ENCODE measurements at places on chromosomes 7 and 10.

- DNase-seq: no peak
Measured at GRCh38 chr10:101065481-101066145, 3.8 kb downstream of the KAZALD1 start.

- no peak for DNase-seq
Measured at GRCh38 chr10:80646366-80646765, 108.7 kb downstream of the SH2D4B start.

- DNase-seq: no peak
Measured at GRCh38 chr10:60732198-60732806, 46.0 kb upstream of the CDK1 start.

- DNase-seq: no peak
Measured at GRCh38 chr10:99393036-99393435, 37.4 kb downstream of the GOT1 start.

GRCh38 chr10:68501691-68502090, 25.6 kb downstream of the SLC25A16 start:
- no peak for DNase-seq

- no peak for DNase-seq
Measured at GRCh38 chr7:156903232-156903909, 10.4 kb upstream of the LMBR1 start.

GRCh38 chr7:112112822-112113255, 93.4 kb downstream of the DOCK4 start:
- DNase-seq: peak; percentile 88

GRCh38 chr7:6530626-6531491, 20.4 kb downstream of the GRID2IP start:
- DNase-seq: no peak

- DNase-seq: no peak
Measured at GRCh38 chr7:34269084-34269483, 363.7 kb downstream of the BMPER start.

DNA sequence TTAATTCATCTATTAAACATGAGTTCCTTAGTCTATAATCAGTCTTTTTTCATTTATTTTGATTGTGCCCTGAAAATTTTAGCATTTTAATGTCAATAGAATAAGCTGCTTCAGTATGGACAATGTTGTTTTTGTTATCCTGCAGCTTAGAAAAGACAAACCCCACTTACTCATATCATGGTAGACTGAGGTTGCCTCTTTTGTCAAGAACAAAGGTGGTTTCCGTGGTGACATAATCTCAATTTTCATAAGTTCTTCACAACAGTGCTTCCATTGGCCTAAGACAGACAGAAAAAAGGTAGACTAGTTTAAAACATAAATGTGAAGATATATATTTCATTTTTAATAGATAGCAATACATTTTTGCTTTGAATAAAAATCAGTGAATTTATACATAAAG, 69.1 kb downstream of the RTKN2 start:
- DNase-seq: no peak

- DNase-seq: no peak
Measured at GRCh38 chr7:106175507-106175906, 63.4 kb upstream of the SYPL1 start.

DNA sequence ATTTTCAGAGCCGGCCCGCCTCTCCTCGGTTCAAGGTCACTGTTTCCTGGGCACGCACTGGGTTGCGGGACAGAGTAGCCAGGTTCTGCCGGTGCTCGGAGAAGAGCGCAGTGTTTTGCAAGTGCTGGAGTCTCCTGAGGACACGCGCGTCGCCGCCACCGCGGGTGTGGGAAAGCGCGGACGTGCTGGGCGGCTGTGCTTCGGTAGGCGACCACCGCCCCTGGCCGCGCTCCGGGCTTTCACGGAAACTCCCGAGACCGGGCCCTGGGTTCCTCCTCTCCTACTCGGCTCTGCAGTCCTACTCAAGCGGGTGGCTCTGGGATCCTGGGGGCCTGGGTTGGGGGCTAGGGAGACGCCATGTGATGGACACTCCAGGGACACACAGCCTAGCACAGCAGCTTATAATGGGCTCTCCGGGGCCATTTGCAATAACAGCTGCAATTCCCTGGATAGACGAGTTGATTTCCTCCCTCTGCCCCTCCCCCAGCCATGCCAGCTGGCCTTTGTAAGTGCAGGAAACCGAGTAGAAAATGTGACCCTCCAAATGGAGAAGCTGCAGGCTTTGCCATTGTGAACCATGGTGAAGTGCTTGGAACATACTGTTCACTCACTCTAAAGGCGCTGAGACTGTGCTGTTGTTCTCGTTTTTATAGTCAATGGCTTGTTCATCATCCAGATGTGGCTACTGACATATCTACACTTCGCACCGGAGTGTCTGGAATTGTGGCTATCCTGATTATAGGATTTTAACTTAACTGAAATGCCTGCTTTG, 2.1 kb downstream of the FRAT1 start:
- DNase-seq: peak; percentile 78

DNA sequence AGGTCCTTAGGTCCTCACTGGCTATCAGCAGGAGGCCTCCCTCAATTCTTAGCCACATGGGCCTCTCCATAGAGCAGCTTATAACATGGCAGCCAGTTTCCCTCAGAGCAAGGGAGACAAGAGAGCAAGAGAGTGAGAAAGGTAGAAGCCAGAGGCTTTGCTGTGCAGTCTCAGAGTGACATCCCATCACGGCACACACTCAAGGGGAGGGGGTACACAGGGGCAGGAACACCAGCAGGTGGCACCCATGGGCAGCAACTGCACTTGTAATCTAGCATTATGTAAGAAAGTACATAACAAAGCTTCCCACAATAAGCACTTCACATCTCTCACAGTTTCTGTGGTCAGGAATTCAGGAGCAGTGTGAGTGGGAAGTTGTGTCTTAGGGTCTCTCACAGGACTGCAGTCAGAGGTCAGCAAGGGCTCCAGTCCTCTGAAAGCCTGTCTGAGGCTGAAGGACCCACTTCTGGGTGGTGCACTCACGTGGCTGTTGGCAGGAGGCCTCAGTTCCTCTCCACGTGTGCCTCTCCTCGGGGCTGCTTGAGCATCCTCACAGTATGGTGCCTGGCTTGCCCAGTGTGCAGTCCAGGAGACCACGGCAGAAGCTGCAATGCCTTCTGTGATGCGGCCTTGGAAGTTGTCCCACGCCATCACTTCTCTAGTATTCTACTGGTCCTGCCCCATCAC, 159.4 kb downstream of the OAT start:
- DNase-seq: no peak

- DNase-seq: no peak
Measured at GRCh38 chr7:95324431-95324830, at the start of gene PON1. Gene PON1 (minus strand): TSS chr7:95324532. CDS start chr7:95324475, 57 bp downstream.

DNA sequence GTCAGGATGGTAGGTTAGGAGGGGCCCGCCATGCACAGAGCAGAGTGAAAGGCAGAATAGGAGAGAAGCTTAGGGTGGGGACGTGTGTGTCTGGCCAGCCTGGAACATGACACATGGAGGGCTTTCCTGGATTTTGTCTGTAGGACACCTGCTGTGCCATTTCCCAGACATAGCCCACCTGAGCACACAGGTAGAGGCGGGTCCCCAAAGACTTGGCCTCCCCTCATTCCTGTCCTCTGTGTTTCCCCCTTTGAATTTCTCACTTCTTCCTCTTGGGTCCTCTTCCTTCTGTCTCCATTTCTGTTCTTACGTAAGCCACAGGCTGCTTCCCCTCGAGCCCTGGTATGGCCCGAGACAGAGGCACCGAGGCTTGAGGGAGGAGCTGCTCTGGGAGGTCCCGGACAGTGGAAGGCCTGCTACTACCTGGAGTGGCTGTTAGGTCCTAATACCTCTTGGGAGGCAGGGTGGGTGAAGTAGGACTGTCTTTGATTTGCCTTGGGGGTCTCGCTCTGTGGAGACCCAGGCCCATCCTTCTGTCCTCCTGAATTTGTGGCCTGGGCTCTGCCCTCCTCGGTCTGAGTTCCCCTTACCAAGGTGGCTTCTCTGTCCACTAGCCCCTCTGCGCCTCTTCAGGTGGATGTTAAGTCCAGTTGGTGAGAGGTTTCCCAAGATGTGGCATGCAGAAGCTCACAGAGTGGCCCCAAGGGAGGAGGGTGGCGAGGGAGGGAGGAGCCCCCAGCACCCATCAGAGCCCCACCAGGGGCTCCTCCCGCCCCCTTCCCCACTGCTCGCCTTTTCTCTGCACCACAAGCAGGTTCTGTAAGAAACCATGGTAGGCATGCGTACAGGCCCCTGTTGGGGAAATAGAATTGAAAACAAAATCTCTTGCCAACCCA, 5.5 kb downstream of the ZNF775 start:
- no peak for DNase-seq

DNA sequence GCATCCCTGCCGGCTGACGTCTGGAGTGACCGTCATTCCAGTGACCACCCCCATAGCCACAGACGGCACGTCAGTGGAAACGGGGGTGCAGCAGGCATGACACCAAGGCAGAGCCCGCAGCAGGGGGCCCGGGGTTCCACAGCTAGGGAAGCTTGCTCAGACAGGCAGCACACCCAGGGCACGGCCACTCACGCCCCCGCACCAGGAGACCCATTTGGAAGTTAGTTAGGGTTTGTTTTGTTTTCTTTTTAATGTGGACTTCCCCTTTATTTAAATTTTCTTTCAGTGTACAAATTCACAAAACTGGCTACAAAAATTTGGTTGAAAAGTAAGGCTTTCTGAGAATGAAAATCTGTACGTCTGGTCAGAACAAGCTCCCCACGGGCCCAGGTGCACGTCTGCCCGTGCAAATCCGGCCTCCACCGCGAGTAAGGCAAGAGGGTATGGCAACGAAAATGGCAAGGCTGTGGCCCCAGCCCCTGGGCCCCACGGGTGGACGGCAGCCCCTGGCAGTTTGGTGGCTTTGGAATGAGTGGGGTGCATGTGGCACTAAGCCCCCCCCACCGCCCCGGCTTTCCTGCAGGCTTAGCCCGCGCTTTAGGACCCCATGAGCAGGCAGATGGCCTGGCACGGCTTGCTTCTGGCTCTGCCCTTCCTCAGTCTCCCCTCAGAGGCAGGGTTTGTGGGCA, 124.2 kb downstream of the FAM53B start:
- DNase-seq: no peak
